ENCODE measurements at places on chromosomes 6 and 20. TPM values are rescaled to one million over a fixed set of nuclear protein-coding genes. Genes with fewer than 3 reads are reported as not detected.

DNAH8 gene
- total RNA-seq, result not detected

DNA sequence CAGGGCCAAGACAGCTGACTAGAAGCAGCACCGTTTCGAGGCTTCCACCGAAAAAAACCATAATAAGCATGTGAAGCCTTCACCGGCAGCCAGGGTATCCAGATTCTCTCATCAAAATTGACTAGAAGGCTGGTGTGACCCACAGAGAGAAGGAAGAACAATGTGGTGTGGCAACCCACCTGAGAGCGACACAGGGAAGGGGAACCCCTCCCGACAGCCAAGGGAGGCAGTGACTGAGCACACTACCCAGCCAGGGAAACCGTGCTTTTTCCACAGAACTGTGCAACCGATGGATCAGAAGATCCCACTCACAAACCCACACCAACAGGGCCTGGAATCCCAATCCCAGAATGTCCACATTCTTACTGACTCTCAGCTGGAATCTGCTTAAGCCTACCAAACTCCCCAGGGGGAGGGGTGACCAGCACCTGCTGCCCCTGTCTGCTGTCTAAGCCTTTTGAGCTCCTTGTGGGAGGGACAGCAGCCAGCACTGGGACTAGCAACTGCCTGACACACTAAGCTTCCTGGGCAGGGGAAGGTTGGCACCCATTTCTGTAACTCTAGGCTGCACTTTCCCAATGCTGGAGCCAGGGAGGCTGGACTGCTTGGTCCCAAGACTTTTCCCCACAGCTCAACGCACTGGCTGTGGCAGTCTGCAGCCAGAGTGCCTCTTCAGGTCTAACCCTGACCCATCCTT lies 231.9 kb upstream of the FAM83B start:
- DNase-seq, result no peak
- H3K27ac ChIP-seq, result no peak overlapping the region
- no peak overlapping the region for H3K4me3 ChIP-seq
- H3K4me1 ChIP-seq, result no peaks in the 10 kb centered on the region
- H3K27me3 ChIP-seq, result peaks cover 4% of the 10 kb centered on the region

DNA sequence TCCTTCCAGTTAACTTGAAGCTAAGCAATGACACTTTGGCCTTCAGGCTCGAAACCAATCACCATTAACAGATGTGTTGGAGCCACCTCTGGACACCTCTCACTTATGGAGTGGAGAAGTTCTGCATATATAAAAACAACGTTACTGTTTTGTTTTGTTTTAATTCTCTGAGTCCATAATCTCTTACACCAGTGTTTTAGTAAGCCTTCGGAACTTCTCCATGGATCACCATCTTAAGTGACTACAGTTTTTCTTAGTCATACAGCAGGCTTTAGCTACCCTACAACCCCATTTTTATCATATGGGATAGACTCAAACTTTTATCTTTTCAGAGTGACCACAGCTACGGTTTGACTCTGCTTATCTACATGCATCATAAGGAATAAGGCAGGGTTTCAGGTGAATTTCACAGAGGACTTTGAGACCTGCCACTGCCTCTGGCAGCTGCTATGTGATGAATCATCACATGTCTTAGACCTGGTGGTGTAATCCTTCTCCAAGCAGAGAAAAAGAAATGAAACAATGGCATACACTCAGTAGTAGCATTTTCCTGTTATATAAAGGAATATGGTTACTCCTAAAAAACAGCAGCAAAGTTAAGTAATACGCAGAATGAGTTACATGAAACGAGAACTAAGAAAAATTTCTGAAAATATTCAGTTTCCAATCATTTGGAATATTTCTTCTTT lies 5.5 kb upstream of the HDDC2 start:
- DNase-seq, result no peak
- H3K27me3 ChIP-seq, result no peaks in the 10 kb centered on the region
- no peak overlapping the region for H3K4me3 ChIP-seq

DNA sequence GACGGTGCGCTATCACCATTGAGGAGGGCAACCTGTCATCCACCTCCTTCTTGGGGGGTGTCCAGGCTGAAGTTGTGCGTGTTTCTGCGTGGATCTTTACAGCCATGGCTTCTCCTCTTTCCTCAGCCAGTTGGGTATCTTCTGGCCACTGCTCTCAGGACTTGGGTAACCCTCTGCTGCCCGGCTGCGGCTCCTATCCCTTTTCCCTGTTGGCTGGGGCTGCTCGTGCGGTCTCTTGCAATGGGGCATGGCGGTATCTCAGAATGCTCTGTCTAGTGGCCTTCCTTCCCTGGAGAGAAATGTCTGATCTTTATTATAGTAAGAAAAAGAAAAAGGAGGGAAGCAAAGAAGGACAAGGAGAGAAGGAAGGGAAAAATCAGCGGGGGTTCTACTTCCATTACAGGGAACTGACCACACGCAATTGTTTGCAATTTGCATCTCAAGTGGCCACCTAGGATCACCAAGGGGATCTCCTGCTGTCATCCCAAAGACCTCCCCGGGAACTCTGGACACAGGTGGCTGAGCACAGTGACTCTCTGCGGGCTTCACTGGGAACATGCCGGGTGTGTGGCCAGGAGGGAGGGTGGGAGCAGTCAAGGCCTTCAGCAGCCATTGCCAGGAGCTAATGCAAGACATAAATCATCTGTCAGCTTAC lies 60.8 kb downstream of the NPEPL1 start:
- H3K27ac ChIP-seq, result no peak overlapping the region
- peaks cover 7% of the 10 kb centered on the region for H3K27me3 ChIP-seq

DNA sequence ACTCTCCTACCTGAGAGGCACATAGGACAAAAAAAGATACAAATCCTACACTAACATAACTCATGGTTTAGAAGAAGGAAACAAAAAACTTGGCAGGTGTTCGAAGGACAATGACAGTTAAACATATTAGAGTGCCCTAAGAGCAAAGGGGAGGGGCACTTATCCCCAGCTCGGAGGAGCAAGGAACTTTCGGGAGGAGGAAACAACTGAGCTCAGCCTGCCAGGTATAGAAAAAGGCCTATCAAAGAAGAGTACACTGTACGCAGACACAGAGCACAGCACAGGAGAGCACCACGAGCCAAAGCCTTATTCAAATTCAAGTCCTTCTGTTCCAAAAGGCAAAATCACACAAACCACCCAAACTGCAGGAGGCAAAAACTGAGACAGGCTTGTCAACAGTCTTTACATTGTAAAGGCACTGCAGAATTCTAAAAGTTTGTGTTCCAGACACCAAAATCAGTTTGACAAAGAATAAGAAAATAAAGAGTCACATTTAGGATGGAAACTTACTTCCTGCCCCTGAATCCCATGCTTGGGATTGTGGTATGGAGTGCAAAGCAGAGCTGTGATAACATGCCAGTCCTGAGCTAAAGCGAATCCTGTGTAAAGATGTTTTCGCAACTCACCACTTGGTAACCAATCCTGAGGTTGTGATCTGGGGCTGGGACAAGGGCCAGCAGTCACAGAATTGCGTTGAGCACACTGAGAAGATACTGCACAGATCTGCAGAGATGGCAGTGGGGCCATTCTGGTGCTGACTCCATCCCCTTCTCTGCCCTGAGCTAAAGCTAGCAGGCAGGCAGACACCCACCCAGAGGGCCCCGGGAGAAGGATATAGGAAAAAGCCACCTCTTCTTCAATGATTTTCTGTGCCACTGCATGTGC lies 108.6 kb downstream of the CHD6 start:
- no peaks in the 10 kb centered on the region for H3K36me3 ChIP-seq
- H3K27me3 ChIP-seq, result peaks cover 3% of the 10 kb centered on the region
- H3K4me1 ChIP-seq, result peaks cover 16% of the 10 kb centered on the region
- H3K4me3 ChIP-seq, result no peak overlapping the region
- no peak for DNase-seq
- H3K27ac ChIP-seq, result no peak overlapping the region

DNA sequence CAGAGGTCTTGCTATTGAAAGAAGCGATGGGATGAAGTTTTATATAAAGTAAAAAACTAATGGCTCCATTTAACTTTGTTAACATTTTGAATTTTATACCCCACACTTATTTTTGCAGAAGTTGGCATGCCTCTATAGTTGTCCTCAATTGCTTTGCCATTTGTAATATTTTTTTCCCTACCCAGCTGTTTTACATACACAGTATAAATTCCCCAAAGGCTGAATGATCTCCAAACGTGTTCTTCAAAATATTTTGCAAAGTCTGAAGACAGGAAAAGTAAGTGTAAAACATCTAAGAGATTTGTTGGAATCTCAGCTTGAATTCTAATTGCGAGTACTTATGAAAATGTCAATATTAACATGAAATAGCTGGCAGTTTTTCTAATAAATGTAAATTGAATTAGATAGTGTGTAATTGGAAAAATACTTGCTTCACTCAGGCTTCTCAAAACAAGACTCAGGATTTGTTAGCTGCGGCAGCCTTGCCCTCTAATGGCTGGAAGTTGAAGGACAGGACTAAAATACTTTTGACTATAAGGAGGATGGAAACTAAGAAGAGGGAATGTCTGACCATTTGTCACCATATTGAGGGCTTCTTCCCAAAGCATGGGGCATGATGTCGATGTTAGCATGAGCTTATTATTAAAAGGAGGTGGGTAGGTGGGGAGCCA lies 226.8 kb downstream of the UST start:
- no peak for DNase-seq
- no peak overlapping the region for H3K4me3 ChIP-seq

DNA sequence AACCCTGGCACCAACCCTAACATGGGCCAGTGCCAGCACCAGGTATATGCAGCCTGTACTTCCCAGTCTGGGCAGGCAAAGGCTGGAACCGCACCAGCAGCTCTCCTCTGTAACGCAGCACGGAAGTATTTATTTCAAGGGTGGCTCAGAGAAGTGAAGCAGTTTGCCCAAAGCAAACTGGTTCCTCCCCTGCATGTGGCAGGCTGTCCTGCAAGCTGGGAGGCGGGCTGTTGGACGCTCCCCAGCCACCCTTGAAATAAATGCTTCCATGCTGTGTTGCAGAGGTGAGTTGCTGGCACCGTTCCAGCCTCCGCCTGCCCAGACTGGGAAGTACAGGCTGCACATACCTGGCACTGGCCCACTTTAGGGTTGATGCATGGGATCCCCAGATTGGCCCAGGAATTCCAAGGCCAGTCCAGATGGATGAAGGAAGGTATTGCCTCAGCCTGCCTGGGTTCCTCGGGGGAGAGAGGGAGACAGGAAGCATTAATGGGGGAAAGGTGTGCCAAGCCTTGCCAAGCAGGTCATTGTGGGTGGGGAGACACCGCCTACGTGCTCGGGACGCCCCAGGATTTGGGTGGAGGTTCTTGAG lies 49.8 kb downstream of the PPARD start:
- peaks cover 5% of the 10 kb centered on the region for H3K27me3 ChIP-seq
- DNase-seq, result no peak
- H3K27ac ChIP-seq, result no peak overlapping the region
- no peak overlapping the region for H3K4me3 ChIP-seq
- H3K4me1 ChIP-seq, result peaks cover 5% of the 10 kb centered on the region

DNA sequence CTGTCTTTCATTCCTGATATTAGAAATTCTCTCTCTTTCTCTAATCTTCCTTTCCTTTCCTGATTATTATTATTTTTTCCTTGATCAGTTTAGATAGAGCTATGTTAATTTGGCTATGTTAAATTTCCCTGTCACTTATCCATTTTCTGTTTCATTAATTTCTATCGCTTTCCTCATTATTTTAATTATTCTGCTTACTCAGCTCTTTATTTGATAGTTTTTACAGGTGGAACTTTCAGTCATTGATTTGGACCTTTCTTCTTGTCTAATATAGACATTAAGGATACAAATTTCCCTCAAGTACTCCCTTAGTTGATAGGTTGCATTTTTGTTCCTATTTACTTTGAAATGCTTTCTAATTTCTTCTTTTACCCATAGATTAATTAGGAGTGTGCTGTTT lies 442.3 kb downstream of the CDH26 start:
- no peaks in the 10 kb centered on the region for H3K4me1 ChIP-seq
- no peaks in the 10 kb centered on the region for H3K27me3 ChIP-seq
- DNase-seq, result no peak
- no peak overlapping the region for H3K4me3 ChIP-seq
- no peaks in the 10 kb centered on the region for H3K36me3 ChIP-seq
- no peak overlapping the region for H3K27ac ChIP-seq

DNA sequence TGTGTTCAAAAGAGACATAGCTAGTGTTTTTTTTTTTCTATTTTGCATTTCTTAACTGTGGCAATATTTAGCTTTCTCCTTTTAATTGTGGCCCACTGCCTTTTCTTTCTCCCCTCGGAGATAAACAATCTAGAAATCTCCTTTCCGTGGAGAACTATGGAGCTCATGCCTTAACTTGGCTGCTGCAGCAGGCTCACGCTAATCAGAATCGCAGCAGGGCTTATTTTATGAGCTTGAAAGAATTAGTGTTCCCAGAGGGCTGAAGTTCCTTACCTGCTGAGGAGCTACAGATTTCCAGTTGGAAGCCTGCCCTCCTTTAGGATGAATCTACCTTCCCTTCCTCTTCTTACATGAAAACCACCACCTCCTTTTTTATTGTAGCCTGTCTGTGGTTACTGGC lies 35.6 kb downstream of the CTNNBL1 start:
- H3K4me1 ChIP-seq, result peaks cover 38% of the 10 kb centered on the region
- no peak overlapping the region for H3K4me3 ChIP-seq
- no peaks in the 10 kb centered on the region for H3K27me3 ChIP-seq
- no peak overlapping the region for H3K27ac ChIP-seq
